ENCODE measurements at places on chromosomes 11 and 22.

DNA sequence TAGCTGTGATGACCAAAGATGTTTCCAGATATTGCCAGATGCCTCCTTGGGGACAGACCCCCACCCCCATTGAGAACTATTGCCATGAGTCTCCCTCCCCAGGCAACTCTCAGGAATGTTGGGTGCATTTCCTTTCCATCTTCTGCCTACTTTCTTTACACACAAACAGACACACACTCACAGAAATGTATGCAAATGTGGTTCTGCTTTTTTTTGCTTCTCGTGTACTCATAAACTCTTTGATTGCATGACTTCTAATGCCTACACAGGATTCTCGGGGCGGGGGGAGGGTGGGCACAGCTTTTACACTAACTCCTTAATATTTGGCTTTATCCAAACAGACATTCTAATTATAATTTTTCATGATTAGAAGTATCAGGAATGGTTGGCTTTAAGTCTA is 53.3 kb upstream of the SUSD2 start:
- DNase-seq: no peak

DNA sequence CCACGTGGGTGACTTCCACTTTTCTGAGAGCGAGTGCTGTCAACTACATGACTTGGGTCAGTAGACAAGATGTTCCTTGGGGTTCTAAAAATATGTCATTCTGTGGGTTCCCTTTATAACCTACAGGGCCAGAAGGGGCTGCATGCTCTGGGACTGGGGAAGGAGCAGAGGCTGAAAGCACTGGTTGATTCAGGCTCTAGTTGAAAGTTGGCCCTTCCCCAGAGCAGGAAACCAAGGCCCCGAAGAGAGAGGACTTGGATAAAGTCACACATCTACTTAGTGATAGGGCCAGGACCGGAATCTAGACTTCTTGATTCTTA is 9.9 kb downstream of the ADAMTS15 start:
- no peak for DNase-seq

DNA sequence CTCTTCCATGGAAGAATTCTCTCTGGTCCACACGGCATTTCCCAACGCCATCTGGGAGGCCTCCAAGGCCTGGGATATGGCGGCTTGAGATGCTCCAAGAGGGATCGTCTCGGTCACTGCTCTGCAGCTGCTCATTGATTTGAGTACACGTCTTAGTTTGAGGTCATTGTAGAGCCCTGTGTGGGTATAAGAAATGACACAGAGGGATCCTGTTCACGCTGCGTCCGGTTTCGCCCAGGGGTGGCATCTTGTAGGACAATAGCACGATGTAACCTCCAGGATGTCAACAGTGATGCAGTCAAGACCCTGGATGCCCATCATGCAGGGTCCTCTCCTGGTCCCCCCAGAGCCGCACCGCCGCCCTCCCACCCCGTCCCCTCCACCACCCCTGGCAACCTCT is 564.6 kb downstream of the BRD1 start:
- no peak for DNase-seq

GRCh38 chr22:40237241-40237640 is 59.5 kb downstream of the TNRC6B start:
- no peak for DNase-seq

DNA sequence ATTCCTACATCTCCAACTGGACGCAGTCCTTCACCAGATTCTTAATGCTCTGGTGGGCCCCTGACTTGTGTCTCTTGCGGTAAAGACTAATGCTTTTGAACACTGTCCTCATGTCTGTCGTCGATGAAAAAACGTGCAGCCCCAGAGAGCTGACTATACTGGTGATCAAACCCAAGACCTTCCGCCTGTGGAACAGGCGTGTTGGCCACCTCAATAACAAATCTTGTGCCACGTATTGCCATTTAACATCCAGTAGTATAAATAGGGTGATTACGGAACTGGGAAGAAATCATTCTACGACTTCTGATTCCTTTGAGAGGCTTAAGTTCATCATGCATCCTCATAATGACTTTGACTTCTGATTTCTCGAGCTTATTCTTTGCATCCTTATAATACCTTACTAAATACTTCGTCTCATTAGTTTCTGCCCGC is 45.6 kb downstream of the OR4D9 start:
- DNase-seq: no peak

- no peak for DNase-seq
Measured at GRCh38 chr11:1785749-1786413, 22.2 kb upstream of the CTSD start.

- DNase-seq: no peak
Measured at GRCh38 chr11:13149991-13150390, 127.6 kb upstream of the BMAL1 start.

- no peak for DNase-seq
Measured at GRCh38 chr11:76604081-76604625, 66.4 kb downstream of the LRRC32 start.

GRCh38 chr11:70192666-70193410 is 10.3 kb upstream of the FADD start:
- DNase-seq: no peak

GRCh38 chr22:46512039-46512370 is 25.4 kb downstream of the CELSR1 start:
- no peak for DNase-seq

DNA sequence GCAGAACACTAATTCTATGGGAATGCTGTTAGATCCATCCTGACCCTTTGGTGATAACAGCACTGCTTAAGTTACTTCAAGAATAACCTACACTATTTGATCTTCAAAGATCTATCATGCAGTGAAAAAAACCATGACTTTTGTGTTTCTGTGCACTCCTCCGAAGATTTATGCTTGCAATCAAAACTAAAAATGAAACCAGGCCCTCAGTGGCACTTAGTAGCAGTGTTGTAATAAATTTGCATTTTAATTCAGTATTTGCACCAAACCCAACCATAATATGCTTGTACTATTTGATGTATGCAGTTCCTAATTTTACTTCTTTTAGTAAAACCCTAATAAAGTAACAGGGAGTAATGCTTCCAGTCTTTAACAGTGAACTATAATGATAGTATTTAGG is 130.7 kb downstream of the SOX6 start:
- no peak for DNase-seq

- no peak for DNase-seq
Measured at GRCh38 chr22:43510281-43511070, 98.7 kb downstream of the MPPED1 start.

Data from activated CD4-positive, alpha-beta T cell treated with anti-CD3 and anti-CD28 coated beads, Interleukin-2, amount 50 U/mL, for 4 hours (primary cell).